ENCODE measurements at places on chromosomes 3 and 15.
A peak's percentile ranks its signal among the peaks of the same experiment; 100 is the strongest.

- DNase-seq: no peak
These were observed 1.4 kb downstream of the AEN start for GRCh38 chr15:88622605-88622975.

- no peak for DNase-seq
These were observed 482.2 kb upstream of the PDZRN3 start for GRCh38 chr3:74106925-74107324.

DNA sequence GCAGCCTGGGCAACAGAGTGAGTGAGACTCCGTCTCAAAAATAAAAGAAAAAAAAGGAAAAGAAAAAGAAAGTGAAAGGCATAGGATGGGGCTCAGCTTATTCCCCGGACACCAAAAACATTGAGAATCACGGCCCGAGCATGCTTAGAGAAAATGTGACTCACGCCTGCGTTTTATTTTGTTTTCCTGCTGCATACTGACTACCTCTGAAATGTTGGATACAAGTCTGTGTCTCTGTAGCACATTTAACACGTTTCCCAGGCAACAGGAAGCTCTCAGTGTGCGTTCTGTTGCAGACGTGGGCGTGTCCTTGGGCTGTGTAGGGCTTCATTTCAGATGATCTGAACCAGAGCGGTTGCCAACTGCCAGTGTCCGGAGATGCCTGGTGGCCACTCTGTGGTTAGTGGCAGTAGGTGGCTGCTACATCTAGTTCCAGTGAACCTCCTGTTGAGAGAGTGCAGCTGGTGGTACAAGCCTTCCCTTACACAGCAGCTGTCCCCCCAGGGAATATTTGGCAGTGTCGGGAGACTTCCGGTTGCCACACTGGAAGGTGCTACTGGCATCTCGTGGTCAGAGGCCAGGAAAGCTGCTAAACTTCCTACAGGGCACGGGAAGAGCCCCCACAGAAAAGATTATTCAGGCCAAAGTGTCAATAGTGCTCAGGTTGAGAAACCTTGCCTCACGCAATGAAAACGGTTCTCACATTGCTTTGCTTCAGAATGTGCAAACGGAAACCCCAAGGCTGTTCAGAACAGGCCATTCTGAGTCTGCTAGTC lies 3.0 kb downstream of the SLC51A start:
- peak; percentile 35 for DNase-seq

DNA sequence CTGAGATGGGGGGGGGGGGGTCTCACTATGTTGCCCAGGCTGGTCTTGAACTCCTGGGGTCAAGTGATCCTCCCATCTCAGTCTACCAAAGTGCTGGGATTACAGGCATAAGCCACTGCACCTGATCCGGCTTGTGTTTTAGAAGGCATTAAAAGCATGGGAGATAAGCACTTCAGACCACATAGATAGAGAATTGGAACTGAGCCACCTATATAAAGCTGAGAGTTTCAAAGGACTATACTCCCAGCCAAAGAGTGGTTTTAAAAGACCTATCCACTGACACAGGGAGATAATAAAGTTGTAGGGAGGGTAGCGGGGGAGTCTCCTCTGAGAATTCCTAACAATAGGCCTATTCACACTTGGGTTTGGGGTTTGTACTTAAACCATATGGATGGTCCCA lies 34.8 kb downstream of the DENND4A start:
- DNase-seq: no peak

DNA sequence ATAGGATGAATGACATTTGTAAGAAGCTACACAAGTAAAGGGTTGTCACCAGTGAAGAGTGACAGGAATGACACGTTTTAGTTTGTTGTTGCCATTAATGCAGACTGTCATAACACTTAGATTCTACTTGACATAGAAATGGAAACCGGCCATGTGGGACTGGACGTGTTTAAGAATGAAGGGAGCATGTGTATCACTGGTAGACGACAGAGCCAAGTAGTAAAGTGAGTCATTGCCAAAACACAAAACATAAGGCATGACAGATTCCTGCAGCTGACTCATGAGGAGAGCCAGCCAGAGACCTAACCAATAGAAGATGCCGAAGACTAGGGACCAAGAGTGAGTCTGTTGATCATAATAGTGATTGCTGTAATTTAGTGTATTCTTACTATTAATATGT lies 106.2 kb upstream of the PLAAT1 start:
- peak; percentile 33 for DNase-seq

DNA sequence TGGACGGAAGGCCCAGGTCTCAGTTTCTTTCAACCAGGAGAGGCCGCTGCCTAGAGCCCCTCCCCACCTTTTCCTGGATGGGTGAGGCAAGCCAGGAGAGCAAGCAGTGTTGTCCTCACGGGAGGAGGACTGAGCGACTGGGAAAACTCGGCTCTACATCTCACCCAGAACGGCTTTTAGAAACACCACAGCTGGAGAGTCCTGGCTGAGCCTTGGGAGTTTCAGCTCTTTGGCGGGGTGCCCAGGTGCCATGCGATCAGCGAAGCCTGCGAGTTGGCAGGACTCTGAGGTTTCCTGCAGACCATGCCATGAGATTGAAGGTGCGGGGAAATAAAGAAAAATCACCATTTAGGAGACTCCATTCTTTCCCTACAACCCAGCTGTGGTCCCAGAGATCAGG lies 26.0 kb downstream of the PPCDC start:
- DNase-seq: peak; percentile 92

DNA sequence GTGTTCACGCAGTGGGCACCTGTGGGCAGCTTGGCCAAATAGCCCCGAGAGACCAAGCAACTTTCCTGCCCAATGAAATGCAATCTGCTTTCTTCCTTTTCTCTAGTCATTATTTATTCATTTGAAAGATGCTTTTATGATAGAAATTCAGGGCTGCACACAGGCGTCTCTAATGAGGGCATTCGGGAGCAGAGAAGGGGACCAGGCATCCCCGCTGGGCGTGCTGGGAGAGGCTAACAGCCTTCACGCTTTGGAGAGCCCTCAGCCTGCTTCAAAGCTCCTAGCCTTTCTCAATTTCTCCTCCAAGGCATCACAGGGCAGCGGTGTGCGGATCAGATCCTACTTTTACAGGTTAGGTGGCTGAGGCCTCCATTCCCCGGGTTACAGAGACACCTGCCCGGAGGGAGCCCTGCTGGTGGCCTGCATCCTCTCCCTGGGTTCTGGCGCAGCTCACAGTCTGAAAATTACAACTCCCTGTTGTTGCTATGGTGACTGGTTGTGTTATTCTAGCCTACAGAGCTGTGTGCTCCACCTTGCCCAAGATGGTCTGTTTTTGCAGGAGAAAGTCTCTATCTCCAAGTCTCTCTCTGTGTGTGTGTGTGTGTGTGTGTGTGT lies 21.8 kb upstream of the KLF13 start:
- DNase-seq: peak; percentile 58

DNA sequence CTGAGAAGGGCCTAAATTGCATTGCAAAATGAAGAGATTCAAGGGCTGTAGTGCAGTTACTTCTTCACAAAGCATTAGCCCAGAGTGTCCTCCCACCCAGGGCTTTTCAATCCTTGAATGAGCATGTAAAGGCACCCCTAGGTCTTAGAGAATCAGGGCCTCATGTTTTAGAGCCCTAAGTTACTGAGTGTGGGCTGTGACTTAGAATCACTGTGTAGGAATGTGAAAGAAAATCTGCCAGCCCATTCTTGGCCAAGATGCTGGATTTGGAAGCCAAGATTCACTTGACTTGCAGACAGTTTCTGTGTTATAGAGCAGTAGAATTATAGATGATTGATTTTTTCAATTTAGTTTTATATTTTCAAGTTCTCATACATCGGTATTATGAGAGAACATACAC lies 153.2 kb downstream of the MYRIP start:
- DNase-seq: no peak

- peak; percentile 98 for DNase-seq
These were observed 6.1 kb downstream of the SHF start for GRCh38 chr15:45181491-45182285.

- DNase-seq: no peak
These were observed 260.9 kb downstream of the KLF13 start for GRCh38 chr15:31587583-31587982.

- peak; percentile 6 for DNase-seq
These were observed 4.0 kb downstream of the RASSF1 start for GRCh38 chr3:50336452-50337174.
